ENCODE measurements at places on chromosomes 6 and 20. TPM values are rescaled to one million over a fixed set of nuclear protein-coding genes. Genes with fewer than 3 reads are reported as not detected.

Gene ADGRF5
- total RNA-seq: 0.86 TPM

Gene ADGRB3
- under 0.01 TPM for total RNA-seq

Gene OR2J3
- not detected for total RNA-seq

Gene POU3F2
- not detected for total RNA-seq

Data from fibroblast of villous mesenchyme (primary cell).